ENCODE measurements at places on chromosomes 2 and 18. TPM values are rescaled to one million over a fixed set of nuclear protein-coding genes. Genes with fewer than 3 reads are reported as not detected.

SIX3 gene
- total RNA-seq = 0.16 TPM

SPDYA gene
- total RNA-seq = 1.6 TPM

RPIA gene
- total RNA-seq = 11.4 TPM

QPCT gene
- total RNA-seq = 16.6 TPM

HTR2B gene
- total RNA-seq = 3.0 TPM

KCNJ13 gene
- total RNA-seq = not detected

HOXD13 gene
- not detected for total RNA-seq

CRACDL gene
- 14.8 TPM for total RNA-seq

PRSS56 gene
- total RNA-seq = not detected

MYCN gene
- total RNA-seq = 1.7 TPM

TSHZ1 gene
- 31.3 TPM for total RNA-seq

IL1RL2 gene
- 1.4 TPM for total RNA-seq

Data from kidney (tissue), 22 donors.